ENCODE measurements at places on chromosomes 2 and 18.

GRCh38 chr2:111694700-111695101, 189.3 kb downstream of the ANAPC1 start:
- DNase-seq: no peak

DNA sequence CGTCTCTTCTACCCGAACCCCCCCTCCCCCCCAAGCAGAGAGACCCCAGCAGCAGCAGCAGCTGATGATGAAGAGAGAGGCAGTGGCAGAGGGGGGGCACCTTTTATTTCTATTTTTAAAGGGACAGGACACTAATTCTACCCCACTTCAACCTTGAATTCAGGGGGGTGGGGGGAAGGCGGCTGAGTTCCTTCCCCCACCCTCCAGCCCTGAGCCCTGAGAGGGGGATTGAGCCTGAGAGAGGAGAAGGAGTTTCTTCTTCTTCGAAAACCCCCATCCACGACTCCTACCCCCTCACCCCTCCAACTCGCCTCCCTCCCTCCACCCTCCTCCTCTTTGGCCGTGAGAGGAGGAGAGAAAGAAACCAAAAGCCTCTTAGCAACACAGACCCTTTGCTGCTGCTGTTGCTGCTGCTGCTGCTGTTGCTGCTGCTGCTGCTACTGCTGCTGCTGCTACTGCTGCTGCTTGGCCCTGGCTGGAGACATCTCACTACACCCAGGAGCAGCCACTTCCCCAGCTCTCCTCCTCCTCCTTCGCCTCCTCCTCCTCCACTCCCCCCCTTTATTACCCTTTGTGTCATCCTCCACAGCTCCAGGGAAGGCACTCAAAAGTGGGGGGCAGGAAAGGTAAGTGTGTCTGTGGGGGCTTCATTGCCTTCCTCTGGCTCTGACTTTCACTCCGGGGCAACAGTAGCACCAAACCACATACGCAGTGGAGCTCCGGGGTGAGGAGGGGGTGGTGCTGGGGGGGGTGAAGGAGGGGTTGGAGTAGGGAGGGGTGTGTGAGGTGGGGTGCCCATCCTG, at the start of gene MBD5:
Gene MBD5 (plus strand): TSS at position 33 of the 803 bp plus-strand sequence.
- DNase-seq: peak; percentile 9

DNA sequence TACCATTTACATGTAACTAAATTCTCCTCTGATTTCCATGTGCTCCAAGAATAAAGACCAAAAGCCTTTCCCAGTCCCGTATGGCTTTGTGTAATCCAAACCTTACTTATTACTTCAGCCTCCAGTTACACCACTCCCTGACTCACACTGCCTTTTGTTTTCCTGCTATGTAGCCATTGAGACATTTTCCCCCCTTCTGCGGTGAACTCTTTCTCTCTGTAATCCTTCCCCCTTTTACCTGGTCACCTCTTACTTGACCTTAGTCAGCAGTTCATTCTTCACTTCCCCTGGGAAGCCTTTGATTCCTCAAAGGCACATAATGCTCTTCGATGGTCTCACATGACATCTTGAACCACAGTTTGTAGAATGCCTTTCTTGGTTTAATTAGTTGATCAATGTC, 256.0 kb upstream of the FANCL start:
- no peak for DNase-seq

GRCh38 chr2:161139098-161139987, 20.9 kb upstream of the TANK start:
- no peak for DNase-seq

DNA sequence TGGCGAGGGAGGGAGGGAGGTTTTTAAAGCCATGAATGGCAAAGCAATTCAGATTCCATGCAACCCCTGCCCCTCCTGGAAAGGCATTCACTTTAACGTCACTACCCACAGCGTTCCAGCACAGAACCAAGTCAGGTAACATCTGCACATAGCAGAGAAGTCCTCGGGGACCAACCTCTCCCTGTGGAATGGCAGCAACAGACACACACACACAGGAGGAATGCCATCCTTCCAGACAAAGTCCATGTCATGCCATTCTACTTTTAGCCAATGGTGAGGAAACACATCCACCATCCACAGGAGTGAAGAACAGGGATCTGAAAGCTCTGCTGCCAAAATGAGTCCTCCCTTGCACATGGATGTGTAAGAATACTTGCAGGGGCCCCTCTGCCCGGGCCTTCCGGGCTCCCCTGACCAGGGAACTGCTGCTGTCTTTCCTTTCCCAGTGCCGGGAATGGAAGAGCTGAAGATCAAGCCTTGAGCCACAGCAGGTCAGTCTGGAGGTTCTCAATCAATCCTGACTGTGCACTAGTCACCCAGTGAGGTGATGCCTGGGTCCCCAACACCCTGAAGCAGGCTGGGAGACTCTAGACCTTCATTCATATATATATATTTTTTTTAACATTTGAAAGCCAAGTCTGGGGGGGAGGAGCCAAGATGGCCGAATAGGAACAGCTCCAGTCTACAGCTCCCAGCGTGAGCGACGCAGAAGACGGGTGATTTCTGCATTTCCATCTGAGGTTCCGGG, 63.7 kb downstream of the UXS1 start:
- no peak for DNase-seq

GRCh38 chr2:218988164-218988563, 3.2 kb upstream of the FEV start:
- no peak for DNase-seq

DNA sequence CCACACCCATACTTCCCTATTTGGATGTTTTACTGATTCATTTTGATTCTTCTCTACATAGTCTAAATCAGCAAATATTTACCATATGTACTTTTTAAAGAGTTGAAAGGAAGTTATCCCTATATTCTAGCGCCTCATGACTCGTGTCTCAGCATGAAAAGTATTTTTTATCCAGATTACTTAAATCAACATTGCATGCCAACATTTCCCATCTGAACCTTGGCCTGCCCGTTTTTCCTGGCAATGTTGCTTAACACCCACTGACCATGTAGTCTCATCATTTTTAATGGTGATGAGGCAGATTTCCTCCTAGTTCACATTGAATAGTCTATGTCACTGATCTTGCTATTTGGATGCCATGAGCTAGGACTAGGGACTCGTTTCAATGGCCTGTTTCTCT, 13.2 kb upstream of the SCYGR5 start:
- DNase-seq: peak; percentile 24

GRCh38 chr2:42926434-42927333, 134.3 kb upstream of the HAAO start:
- DNase-seq: no peak

GRCh38 chr2:157938556-157938955, 62.4 kb upstream of the ACVR1 start:
- no peak for DNase-seq

DNA sequence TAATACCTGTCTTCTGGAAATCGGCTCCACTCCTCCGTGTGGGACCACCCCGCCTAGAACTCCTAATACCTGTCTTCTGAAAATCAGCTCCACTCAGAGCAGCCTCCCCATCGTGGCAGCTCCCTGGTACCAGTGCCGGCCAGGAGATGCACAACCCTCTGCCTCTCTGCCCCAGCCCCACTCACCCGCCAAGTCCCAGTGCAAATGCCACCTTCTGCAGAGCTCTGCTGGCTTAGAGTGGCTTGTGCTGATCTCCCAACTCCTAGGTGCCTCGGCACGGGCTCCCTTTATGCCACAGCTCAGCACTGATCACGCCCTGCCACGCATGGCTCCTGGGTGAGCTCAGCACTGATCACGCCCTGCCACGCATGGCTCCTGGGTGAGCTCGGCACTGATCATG, 258.5 kb downstream of the HDAC4 start:
- DNase-seq: no peak

DNA sequence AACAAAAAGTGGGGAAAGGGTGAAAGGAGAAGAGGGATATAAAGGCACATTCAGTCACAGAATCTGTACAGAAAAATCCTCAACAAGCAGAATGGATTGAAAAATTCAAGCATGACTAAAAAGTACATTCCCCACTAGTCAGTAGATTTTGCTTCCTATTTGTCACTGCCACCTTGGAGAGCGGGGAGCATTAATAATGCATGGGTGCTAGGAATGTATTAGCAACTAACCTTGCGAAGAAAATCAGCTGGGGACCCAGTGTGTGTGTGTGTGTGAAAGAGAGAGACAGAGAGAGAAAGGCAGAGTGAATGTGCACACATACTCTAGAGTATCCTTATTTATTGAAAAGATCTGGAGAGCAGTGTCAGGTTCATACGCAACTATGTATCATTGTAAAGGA, 968.7 kb upstream of the ZEB2 start:
- no peak for DNase-seq

GRCh38 chr2:68969736-68970490, 4.5 kb upstream of the GKN1 start:
- DNase-seq: no peak
